ENCODE measurements at places on chromosomes 4 and X. TPM values are rescaled to one million over a fixed set of nuclear protein-coding genes. Genes with fewer than 3 reads are reported as not detected.

Gene USP9X
- 27.4 TPM for total RNA-seq

Gene RAB39B
- total RNA-seq = 0.85 TPM

Gene TCEAL2
- total RNA-seq = not detected

Gene CXCL9
- not detected for total RNA-seq

Gene GLRA3
- not detected for total RNA-seq

Gene CLIC2
- total RNA-seq = 0.23 TPM
